ENCODE measurements at places on chromosomes 5 and 9. TPM values are rescaled to one million over a fixed set of nuclear protein-coding genes. Genes with fewer than 3 reads are reported as not detected.

- DNase-seq = no peak
Measured at GRCh38 chr5:97666783-97667182, 483.7 kb upstream of the RIOK2 start.

The SLC44A1 gene
- 3.4 TPM for total RNA-seq

DNA sequence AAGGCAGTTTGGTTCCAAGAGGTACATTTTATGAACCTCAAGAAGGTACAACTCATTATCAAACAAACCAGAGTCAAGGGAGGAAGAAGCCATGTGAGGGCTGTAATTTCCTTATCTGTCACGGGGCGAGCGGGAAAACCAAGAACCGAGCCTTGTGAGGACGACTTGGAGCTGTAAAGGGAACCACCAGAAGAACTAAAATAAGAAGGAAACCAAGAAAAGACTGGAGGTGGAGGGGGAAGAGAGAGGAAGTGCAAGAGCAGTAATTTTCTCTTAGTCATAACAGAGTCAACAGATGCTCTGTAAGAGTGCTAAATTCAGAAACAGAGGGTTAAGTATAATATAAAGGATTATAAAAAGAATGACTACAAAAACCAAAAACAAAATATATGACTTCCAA, 127.1 kb downstream of the DIRAS2 start:
- no peak for DNase-seq

The ZNF484 gene
- 8.0 TPM for total RNA-seq

GRCh38 chr9:98852460-98852734, 44.9 kb downstream of the GALNT12 start:
- no peak for DNase-seq
